SIG-M5 (cell line): ENCODE measurements at places on chromosomes 13 and 19.
A peak's percentile ranks its signal among the peaks of the same experiment; 100 is the strongest.

DNA sequence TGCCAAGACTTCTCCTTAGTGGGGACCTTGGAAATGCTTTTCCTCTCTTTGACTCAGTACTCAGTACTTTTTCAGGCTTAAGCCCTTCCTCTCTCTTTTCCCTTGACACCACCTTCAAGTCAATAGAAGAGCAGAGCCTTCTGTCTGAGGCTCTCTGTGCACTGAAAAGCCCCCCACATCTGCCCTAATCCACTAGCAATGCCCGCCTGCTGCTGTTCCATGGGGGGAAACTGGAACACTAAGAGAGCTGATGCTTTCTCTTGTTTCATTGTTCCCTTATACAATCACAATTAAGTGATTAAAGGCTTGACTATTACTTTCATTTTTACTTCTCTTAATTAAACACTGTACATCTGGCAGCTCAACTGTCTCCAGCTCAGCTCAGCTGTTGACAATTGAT, 254.5 kb downstream of the SLITRK6 start:
- no peak for DNase-seq

DNA sequence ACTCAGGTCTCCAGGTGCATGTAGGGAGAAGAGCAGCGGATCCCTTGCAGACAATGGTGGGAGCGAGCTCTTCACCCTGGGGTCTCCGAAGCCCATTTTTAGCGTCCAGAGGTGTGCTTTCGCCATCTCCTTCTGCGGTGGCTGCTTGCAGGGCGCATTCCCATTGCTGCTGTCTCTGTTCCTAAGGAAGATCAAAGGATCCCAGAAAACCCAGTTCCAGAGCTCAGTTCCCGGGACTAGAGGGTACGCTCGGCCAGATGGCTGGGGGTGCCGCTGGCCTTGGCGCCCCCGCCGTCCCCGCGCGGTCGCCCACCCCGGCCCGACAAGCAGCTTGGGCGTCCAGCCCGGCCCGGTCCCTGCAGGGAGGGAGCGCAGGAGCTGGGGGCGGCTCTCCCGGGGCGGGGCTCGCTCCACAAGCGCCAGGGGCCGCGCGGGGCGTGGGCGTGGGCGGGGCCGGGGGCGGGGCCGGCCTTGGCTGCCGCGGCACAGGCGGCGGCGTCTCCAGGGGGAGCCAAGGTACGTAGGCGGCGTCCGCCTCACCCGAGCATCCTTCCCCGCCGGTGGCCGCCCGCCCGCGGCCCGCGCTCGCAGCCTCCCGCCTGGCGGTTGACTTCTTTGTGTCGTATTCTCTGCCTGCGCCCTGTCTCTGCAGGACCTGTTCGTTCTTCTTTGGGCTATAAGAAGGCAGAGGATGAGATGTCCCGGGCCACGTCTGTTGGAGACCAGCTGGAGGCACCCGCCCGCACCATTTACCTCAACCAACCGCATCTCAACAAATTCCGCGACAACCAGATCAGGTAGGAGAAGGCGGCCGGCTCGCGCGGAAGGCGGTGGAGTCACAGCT, 96.8 kb downstream of the ATP8A2 start:
- DNase-seq: no peak

DNA sequence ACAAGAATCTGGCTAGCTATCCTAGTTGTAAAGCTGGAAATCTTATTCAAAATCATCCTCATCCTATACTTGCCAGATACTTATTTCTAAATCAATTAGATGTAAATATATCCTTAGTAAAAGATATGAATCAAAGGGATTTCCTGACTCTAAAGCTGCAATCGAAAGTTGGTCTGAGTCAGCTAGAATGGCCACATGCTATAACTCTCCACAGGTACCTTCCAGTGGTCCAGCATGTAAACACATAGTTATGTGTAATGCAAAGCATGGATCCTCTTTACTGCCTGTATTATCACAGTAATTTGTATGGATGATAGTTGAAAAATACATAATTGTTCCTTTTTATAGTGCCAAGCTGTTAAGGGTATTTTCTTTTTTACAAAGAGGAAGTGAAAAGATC, 27.4 kb downstream of the SLITRK6 start:
- DNase-seq: no peak

DNA sequence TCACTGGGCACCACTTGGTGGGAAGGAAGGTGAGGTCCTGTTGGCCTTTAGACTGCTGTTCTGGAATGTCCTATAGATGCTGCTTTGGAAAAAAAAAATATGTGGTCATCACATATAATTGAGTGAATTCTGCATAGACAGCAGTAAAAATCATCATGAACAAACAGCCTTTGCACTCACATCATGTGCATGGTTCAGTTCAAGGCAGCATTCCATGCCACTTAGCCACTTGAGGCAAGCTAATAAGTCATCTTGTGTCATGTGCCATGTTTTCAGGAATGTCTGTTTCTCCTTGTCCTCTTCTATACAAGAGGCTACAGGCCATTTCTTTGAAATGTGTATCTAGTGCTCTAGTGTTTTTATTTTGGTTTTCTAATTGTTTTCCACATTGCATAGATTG, 43.9 kb upstream of the TSC22D1 start:
- no peak for DNase-seq

DNA sequence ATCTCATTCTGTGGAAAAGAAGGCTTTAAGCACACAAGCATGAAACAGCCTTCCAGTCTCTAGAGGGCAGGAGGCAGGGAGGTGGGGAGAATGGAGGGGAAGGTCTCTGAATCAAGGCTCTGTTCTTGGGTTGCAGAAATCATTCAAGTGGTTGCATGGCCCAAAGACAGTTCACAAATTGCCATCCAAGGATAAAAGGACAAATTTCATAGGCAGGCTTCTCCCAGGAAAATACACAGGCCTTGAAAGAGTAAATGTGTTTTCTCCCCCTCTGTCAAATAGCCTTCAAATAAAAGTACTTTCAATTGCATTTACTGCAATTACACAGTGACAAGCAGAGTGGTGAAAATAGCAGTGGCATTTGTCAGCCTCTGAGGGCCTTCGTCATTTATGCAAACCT, 450.8 kb downstream of the DCT start:
- no peak for DNase-seq

- DNase-seq: no peak
Measured at GRCh38 chr13:92122186-92122853, 723.9 kb downstream of the GPC5 start.

- DNase-seq: no peak
Measured at GRCh38 chr13:105591277-105591676, 944.2 kb downstream of the EFNB2 start.

GRCh38 chr19:11482384-11483050, 1.7 kb upstream of the ELAVL3 start:
- DNase-seq: no peak

- no peak for DNase-seq
Measured at GRCh38 chr19:17243211-17243829, 2.4 kb downstream of the NR2F6 start.

DNA sequence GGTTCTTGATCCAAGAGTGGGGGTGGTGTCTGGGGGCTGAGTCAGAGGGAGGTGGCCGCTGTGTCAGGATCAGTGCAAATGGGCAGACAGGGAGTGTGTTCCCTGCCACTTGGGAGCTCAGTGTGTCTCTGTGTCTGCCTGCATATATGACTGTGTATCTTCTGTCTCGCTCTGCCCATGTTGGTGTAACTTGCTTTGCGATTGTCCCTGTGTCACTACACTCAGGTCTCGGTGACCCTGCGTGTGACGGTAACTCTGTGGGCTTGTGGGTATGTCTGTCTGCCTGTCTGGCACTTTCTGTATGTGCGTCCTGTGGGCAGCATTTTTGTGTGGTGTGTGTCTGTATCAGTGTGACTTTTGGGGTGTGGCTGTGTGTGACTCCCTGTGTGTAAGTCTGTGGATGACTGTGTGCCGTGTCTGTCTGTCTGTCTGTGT, 8.2 kb upstream of the ERFL start:
- no peak for DNase-seq

- no peak for DNase-seq
Measured at GRCh38 chr13:111118898-111119607, 3.9 kb downstream of the ARHGEF7 start.

GRCh38 chr13:113036401-113036800, 67.4 kb downstream of the MCF2L start:
- DNase-seq: no peak

DNA sequence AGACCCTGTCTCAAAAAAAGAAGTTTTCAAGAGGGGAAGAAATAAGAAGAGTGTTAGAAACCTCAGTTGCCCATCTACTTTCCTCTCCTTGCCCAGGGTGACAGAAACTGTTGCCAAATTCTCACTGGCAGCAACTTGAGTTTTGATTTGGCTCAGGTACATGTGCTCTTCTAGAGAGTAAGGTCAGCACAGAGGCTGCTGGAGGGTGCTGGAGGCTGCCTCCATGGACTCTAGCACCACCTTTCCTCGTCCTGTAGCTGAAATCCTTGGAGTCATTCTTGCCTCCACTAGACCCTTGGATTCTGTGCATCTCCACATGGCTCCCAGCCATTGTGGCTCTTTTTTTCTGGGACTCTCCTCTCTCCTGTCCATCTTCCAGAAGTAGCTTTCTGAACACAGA, 149.1 kb downstream of the TM9SF2 start:
- DNase-seq: no peak

GRCh38 chr13:27425918-27426630, 1.7 kb downstream of the GTF3A start:
- DNase-seq: peak; percentile 85

DNA sequence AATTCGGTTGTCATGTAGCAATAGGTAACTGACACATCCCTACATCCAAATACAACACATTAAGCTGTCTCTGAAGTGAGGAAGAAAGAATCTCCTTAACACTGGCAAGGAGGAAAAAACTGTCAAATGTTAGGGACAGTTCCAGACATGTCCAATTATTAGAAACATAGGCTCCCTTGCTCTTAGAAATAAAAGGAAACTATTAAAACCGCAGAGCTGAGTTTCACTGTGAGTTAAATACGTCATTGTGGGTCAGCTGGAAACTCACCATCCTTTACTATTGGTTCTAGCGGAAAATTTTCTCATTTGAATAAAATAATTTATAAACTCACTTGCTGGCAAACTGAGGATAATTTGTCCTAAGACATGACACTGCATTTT, 40.7 kb downstream of the STARD13 start:
- no peak for DNase-seq

DNA sequence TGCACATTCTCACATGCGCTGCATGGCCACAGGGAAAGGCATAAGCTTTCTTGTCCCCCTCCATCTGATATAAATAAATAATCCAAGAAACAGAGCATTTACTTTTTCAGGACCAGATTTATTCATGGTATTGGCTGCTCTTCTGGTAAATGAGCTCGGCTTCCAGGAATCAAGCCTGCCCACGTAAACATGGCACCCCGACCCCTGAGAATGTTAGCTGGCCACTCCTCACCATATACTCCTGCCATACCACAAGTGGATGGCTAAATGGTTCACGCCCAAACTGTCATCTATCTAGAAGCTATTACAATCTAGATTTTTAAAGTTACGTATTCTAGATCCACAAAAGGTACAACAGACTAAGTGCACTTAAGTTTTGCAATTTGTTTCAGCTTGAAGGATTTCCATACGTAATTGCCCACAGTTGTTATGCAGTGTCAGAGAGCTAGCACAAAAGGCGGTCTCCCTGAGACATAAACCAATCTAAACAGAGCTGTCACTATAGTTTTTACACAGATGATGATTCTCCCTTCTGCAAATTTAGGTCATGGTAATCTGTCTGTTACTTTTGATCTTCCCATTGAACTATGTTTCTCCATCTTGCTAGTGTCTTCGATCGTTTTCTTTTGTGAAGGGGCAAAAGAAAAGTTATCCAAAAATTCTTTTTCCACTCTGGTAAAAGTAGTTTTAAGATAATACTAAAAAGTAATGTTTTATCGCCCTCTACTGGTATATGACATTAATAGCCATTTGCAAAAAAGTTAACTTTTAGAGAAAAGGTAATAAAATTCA, 16.2 kb upstream of the FOXO1 start:
- no peak for DNase-seq

- no peak for DNase-seq
Measured at GRCh38 chr19:54158812-54159351, 639 bp downstream of the LENG1 start.

- no peak for DNase-seq
Measured at GRCh38 chr13:100811928-100812327, 137.3 kb upstream of the TMTC4 start.

DNA sequence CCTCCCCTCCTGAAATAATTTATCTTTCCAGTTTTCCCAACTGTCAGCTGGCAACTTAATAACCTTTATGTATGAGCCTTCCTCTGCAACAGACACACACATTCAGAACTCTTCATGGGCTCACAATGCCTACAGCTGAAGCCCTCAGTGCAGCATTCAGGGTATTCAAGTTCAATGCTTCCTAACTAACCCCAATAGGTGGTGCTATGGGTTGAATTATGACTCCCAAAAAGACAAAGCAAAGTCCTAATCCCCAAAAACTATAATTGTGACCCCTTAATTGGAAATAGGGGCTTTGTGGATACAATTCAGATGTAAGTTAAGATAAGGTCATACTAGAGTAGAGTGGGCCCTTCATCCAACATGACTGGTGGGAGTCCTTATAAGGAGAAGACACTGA, 202.2 kb downstream of the SUCLA2 start:
- no peak for DNase-seq

GRCh38 chr19:50891253-50891625, 18.0 kb downstream of the KLK2 start:
- no peak for DNase-seq

- DNase-seq: no peak
Measured at GRCh38 chr19:18439025-18439909, 1.3 kb upstream of the ISYNA1 start.

DNA sequence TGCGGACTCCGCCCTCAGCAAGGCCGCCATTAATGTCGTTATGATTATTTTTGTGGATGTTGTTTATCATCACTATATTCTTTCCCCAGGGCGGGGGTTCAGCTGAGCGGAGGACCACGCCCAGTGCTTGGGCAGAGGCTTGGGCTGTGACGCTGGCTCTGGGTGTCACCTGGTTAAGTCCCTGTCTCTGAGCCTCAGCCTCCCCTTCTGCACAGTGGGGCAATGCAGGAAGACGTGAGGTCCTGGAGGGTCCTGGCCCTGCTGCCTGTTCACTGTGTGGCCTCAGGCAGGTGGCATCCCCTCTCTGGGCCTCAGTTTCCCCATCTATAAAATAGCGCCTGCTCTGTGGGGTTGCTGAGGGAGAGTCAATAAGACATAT, 32.5 kb downstream of the NFIC start:
- no peak for DNase-seq

DNA sequence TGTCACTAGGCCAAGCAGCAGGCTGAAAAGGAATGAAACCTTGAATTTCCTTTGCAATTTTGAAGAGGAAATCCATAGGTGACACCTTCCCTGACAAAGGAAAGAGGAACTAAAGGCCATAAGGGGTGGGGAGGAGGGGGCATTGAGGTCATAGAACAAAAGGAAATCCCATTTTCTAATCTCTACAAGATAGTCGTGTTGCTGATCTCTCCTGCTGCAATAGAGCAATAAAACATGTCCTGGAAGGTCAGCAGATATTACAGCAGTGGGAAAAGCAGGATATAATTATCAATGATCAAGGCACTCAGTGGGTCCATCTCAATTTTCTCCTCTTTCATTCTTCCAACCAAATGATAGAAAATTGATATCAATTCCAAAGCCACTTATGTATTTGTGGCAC, 20.3 kb upstream of the RAP2A start:
- DNase-seq: no peak
